Spleen (tissue), 13 donors: ENCODE measurements at places on chromosomes 11 and 22.

- peak; percentile 58 for DNase-seq
Measured at GRCh38 chr22:43854121-43854785, 8.1 kb downstream of the SULT4A1 start.

- DNase-seq: peak; percentile 95
Measured at GRCh38 chr22:36331912-36332622, 55.7 kb downstream of the MYH9 start.

DNA sequence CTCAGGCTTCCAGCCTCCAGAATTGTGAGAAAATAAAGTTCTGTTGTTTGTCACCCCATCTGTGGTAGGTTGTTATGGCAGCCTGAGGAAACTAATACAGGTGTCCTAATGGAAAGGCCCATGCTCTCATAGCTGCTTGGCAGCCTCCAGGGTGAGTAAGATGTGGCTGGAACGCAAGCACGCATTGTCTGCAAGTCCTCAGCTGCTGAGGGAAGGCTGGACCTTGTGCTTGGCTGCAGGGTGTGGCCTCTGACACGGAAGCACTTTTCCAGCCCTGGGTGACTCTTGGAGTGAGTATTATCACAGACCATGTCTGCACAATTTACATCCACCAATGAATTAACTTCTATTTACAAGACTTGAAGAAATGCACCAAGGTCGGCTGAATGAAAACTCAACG, 44.4 kb upstream of the BARX2 start:
- DNase-seq: no peak

DNA sequence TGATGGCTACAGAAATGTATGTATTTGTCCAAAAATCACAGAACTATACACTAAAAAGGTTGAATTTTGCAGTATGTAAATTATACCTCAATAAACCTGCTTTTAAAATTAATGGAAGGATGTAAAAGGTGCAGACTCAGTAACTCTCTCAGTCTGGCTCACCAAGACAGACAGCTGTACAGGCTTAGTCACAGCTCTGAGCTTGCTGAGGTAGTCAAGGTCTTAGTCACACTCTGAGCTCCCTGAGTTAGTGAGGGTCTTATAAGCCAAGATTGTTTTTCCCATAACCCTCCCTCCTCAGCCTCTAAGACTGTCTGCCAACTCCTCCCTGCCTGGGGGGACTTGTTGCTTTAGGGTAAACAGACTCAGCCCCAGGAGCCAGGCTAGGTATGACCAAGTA, 59.3 kb upstream of the IZUMO1R start:
- no peak for DNase-seq

GRCh38 chr11:72441752-72442207, 7.4 kb upstream of the CLPB start:
- DNase-seq: no peak

- DNase-seq: no peak
Measured at GRCh38 chr11:125256541-125257189, 92.1 kb downstream of the PKNOX2 start.

DNA sequence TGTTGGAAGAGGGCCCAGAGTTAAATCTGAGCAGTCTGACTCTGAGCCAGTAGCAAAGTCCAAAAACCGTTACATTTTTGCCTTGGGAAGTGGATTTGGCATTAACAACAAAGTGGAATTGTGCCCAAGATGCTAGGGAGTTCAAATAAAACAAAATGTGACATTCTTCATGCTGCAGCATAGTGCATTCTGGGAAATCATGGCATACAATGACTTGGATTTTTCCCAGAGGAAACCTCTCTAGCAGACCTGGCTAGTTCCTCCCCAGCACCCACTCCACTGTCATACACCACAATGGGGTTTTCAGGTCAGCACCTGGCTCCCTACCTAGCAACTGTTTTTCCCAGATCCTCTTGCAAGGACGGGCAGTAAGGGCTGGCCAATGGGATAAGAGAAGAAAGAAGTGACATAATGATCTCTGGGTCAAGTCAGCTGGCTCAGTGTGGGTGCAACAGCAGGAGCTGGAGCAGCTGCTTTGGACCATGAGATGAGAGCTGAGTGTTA, 24.8 kb upstream of the CYB5R3 start:
- DNase-seq: no peak

GRCh38 chr11:35292279-35292678, 127.1 kb downstream of the SLC1A2 start:
- no peak for DNase-seq

- DNase-seq: no peak
Measured at GRCh38 chr11:12678991-12679390, 4.8 kb downstream of the TEAD1 start.

GRCh38 chr11:95108159-95108611, 18.5 kb downstream of the ENDOD1 start:
- DNase-seq: peak; percentile 81

- no peak for DNase-seq
Measured at GRCh38 chr11:123740787-123741158, 687 bp downstream of the ZNF202 start.

GRCh38 chr11:16880184-16880801, 133.9 kb downstream of the PLEKHA7 start:
- DNase-seq: no peak

DNA sequence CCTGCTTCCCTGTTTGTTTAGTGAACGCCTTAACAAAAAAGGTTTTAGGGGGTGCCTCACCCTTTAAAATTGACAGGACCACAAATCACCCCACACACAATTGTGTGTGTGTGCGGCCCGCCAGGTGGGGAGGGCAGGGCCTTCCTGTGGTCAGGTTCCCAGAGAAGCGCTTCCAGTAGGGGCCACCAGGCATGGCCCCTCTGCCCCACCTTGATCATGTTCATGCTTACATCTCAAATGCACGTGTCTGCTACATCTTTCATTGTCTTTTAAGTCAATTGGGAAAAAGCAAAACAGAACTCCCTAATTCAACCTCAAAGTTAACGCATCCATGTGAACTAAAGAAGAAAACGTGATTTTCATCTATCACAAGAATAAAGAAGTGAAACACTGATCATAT, 1335.3 kb downstream of the TBC1D22A start:
- no peak for DNase-seq

GRCh38 chr22:17013396-17014100, 5.5 kb upstream of the GAB4 start:
- DNase-seq: no peak

- DNase-seq: no peak
Measured at GRCh38 chr11:104968355-104968855, at the start of gene CASP4. Gene CASP4, minus strand, starts transcription at chr11:104968574. Its CDS starts 49 bp downstream, at chr11:104968525.

DNA sequence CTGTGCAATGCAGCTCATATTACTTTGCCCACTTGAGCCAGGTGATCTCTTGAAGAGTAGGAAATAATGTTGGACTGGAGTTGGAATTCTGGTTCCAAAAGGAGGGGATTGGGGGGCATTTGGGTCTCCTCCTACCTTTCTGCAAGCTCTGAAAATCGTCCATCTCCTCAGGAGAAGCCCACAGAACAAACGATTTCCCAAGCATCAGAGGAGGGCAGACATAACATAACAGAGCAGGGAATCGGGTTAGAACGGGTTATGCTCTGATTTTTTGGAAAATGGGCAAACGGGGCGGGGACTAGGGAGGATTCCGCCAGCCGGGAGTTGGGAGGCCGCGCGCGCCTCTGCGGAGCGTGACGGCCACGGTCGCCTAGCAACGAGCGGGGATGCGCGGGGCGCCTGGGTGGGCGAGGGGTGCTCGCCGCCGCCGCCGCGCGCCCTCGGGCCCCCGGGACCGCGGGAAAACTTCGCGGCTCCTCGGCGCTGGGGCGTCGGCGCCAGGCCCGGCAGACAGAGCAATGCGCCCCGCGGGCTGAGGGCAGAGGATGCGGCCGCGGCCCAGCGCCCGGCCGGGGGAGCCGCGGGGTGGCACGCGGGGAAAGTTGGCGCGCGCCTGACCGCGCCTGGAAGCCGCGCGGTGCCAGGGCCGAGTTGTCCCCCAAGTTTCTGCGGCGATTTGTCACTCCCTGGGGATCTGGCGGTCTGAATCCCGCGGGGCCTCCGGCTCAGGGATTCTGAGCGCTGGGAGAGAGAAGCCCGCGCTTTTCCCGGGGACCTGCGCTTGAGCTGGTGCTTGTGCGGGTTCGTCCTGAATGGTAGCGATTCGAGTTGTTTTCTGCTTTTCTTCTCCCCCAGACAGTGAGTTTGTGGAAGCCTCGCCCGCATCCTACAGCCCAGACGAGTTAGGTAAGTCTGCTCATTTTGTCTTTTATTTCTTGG, 27.8 kb upstream of the AMOTL1 start:
- no peak for DNase-seq

DNA sequence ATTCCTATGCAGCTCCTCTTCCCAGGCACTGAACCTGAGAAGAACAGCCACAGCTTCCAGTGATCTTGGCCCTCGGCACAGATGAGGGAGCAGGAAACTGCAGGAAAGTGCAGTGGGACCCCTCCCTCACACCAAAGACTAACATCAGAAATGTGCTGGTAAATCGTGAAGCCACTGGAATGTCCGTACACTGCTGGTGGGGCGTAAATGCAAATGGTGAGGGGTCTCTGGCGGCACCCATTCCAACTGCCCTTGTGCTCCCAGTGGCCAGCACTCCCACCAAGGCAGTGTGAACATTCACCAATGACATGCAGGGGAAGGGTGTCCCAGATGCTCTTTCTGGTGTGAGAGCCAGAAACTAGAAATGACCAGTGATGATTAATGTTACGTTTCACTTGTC, 574.0 kb downstream of the BRD1 start:
- DNase-seq: no peak

DNA sequence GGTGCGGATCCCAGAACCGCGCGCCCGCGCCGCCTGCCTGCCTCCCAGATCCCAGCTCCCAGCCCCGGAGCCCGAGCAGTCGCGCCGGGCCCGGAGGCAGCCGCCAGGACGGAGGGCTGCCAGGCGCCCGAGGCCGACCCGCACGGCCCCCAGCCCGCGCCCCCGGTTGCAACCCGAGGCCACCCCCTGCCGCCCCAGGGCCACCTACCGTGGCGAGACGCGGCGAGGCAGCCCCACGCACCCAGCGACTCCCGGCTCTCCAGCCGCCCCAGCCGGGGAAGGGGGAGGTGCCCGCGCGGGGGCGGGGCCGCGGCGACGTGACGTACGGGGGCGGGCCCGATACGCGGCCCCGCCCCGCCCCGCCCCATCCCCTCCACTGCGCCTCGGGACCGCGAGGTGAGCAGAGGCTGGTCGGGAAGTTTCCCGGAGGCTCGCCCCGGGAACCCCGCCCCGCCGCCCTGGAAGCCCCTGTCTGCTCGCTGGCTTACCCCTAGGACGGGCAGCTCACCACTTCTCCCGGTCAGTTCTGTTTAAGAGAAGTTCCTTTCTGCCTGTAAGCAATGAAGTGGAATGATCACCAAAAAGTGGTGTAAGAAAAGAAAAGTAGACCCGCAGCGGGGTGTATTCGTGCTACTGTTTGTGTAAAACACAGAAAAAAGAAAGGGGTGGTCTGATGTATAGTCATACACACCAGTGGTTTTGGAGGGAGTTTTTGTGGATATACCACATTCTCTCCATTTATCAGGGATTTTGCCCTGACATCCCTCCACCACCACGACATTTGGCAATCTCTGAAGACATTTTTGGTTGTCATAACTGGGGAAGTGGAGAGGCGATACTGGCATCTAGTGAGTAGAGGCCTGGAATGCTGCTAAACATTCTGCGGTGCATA, at the start of gene TPST2:
TPST2 (minus strand) TSS at position 288 of the 892 bp plus-strand sequence. CDS start 48,502 bp downstream, outside the sequence.
- DNase-seq: peak; percentile 95

DNA sequence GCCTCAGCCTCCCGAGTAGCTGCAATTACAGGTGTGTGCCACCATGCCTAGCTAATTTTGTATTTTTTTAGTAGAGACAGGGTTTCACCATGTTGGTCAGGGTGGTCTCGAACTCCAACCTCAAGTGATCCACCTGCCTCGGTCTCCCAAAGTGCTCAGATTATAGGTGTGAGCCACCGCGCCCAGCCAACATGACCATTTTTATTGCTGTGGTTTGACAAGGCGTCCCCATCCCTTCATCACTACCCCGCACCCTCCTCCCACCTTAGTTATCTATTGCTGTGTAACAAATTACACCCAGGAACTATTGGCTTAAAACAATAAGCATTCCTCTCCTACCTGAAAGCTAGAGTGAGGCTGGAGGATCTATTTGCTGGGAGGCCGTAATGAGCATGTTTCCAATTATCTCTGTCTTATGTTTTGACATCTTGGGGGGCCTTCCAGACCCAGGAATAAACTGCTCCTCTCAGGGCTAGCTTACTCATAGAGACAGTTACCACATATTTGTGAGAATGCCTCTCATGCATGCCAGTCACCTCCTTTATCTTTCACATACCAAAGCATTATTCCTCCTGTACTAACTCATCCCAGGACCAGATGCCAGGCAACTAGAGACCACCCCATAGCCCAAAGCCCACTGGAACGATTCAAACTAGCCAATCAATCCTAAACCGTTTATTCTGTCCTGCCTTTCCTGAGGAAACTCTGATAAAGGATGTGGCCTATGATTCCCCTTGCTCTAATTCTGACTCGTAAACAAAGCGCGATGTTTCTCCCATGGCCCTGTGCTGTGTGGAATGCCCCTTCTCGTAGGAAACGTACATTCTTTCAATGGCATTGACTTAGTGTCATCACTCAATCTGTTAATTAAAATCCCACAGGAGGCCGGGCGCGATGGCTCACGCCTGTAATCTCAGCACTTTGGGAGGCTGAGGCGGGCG, 19.4 kb downstream of the SNU13 start:
- no peak for DNase-seq

DNA sequence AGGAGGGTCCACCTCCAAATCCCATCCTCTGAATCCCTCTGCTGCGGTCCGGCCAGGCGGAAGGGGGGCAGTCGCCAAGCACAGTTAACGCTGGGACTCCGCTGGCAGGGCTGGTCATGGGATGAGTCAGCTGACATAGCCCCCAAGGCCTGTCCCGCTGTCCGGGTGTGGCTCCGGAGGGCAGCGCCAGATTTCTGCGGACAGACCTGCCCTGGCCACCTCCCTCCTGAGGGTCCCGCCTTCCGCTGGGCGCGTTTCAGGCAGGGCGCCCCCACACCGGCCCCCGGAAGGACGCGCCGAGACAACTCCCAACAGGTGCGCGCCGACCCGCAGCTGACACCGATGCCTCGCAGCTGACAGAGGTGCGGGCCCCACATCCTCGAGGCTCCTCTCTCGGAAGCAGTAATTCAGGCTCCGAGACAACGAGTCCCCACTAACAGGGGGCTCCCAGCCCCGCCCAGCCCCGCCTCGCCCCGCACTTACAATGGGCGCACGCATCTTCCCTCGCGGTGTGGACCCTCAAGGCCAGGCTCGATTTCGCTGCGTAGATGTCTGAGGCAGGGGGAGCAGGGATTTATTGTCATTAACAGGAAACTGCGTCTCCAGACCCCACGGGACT, 607 bp downstream of the PLAAT3 start:
- peak; percentile 89 for DNase-seq

GRCh38 chr11:73291781-73292524, 16.1 kb upstream of the ARHGEF17 start:
- DNase-seq: peak; percentile 47
